WTC11 (cell line): ENCODE measurements at places on chromosomes 6 and 20.

DNA sequence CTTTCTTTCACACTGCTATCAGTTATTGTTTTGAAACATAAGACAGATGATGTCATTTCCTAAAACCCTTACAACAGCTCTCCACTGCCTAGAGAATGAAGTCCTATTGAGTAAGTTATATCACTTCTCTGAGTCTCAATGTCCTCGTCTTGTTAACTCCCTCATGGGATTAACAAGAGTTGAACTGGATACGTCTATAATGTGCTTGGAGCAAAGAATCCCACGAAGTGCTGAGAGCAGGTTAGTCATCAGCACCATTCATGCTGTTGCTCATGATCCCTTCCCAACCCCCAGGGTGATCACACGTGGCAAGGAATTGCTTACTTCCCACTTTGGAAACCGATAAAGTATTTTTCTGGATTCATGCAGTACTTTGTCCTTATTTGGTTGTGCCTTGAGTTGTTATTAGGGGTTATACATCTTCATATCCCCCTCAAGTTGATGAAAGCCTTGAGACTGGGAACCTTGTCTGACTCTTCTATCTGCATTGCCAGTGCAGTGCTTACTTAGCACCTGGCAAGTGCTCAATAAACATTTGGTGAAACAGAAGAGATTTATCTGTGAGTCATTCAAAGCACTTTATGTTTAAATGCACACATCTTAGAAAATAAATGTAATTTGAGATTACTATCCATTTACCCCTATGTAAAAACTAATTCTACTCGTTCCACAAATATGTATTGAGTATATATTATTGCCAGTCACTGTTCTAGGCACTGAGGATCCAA is 487.5 kb downstream of the EPM2A start:
- DNase-seq, result no peak

DNA sequence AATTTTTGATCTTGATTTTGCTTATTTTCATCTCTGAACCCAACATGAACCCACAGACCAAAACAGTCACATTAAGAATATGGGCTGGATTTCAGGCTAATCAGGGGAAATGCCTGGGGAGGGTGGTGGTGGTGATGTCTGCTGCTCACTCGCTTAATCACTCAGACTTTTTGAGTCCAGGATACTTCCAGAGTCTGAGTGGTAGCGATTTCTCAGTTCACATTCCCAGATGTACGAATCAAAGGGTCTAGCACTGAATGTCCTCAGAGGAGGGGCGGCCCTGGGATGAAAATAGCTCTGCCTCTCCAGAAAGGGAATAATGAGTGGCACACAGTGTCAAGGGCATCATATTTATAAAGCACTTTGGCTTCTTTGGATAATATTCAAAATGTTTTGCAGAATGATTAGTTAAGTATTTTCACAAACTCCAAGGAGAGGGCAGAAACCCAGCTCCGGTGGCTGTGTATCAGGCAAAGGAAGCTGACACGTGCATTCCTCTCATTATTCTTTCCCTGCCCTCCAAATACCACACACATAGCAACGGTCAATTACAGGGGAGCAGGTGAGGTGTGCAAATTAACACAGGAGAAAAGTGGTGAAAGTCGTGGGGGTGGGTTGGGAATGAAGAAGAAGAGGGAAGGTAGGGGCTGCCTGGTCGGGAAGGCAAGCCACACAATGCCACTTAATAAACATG is 345.2 kb upstream of the RSPO3 start:
- no peak for DNase-seq

DNA sequence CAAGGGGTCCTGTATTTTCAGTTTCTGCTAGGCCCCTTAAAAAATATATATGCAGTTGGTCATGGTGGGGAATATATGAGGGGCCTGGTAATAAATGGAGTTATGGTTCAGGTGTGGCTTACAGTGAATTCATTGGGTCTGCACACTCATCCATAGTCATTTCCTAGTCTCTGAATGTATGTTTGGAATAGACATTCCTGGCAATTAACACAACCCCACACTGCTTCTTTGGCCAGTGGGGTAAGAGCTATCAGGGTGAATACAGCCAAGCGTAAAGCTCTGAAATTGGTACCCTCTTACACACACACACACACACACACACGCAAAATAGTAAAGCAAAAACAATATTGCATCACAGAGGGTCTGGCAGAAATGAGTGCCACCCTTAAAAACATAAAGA is 56.5 kb downstream of the QRSL1 start:
- DNase-seq, result no peak

- peak; percentile 14 for DNase-seq
Observed at GRCh38 chr6:34149831-34150400, 4.0 kb upstream of the GRM4 start.

DNA sequence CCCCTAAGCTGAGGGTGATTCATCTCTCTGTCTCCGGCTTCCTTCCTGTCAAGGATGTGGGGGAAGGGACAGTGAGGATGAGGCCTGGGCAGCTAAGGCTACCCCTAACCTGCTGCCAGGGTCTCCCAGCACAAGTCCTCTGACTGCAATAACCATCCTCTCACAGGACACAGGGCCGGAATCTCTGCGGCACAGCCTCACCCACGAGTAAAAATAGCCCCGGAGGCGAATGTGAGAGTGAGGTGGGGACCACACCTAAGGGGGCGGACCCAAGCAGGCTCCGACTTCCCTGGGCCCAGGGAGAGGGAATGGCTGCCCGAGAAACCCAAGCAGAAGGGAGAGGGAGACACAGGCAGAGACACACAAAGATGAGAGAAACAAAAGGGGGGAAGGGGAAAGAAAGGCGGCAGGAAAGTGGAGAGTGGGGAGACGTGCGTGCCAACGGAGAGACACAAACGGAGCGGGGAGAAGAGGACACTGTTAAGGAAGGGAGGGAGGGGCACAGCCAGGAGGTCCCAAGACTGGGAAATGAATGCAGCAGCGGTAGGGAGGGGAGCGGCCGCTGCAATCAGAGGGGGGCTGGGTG is 1.4 kb downstream of the CLIC1 start:
- DNase-seq, result no peak

- DNase-seq, result peak; percentile 29
Observed at GRCh38 chr6:109791301-109791700, 100.2 kb downstream of the FIG4 start.

- no peak for DNase-seq
Observed at GRCh38 chr6:72219536-72219935, 333.2 kb downstream of the RIMS1 start.

DNA sequence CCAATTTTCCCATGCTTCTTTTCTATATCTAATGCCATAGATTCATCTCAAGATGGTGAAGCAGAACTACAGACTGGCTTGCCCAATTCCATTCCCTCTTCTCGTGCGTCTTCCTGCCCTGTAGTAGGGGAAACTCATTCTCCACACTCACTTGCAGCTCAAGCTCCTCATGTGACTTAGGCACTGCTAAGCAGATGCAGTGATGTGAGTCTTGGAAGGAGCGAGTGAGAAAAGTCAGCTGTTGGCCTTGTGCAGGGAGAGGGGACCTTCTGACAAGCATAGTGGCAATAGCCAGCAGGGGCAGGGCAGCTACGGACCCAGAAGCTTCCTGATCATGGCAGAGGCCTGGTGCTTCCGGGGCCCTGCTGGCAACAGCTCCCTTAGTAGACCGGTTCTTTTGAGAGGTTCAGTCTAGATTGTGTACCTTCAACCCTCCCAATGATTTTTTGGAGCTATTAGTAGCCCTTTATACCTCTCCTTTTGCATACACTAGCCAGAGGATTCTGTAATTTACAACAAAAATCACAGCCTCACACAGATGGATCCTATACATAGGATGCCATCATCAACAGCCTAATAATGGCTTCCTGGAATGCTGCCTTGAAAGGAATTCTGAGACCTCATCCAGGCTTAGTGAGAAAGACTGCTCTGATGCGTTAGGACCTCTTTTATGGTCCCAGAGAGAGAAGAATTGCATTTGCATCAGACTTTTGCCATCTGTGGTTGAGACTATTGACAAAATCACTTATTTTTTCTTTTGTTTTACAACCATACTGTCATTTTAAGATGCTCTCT is 121.5 kb upstream of the RIPOR2 start:
- no peak for DNase-seq

DNA sequence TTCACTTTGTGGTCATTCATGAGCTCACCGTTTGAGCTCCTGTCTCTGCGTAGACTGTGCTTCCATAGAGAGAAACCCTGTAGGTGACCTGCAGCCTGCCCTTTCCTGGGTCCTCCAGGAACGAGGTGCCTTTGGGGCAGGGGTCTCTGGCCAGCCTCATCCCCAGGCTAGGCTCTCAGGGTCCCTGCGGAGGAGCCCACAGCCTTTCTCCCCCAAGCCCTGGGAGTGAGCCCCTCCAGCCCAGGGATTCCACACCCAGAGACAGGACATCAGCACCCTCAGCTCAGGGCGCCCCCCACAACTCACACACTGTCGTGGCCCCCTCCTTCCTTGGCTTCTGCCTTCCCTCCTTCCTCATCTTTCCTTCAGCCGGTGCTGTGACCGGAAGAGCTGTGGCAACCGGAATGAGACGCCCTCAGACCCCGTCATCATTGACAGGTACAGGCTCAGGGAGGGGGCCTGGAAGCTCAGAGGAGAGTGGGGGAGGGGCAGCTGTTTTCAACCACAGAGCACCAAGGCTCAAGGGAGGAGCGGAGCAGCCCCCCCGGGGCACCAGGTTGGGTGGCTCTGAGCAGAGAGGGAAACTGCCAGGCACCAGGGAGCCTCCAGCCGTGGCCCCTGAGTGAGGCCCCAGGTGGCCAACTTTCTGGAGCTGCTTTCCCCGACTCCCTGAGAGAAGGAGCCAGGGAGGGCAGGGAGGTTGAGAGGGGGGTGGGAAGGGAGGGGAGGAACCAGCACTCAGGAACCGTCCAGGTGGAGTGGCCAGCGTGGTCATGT is 16.8 kb downstream of the EBF4 start:
- DNase-seq, result no peak

- no peak for DNase-seq
Observed at GRCh38 chr20:62812181-62812906, 4.5 kb upstream of the COL9A3 start.

DNA sequence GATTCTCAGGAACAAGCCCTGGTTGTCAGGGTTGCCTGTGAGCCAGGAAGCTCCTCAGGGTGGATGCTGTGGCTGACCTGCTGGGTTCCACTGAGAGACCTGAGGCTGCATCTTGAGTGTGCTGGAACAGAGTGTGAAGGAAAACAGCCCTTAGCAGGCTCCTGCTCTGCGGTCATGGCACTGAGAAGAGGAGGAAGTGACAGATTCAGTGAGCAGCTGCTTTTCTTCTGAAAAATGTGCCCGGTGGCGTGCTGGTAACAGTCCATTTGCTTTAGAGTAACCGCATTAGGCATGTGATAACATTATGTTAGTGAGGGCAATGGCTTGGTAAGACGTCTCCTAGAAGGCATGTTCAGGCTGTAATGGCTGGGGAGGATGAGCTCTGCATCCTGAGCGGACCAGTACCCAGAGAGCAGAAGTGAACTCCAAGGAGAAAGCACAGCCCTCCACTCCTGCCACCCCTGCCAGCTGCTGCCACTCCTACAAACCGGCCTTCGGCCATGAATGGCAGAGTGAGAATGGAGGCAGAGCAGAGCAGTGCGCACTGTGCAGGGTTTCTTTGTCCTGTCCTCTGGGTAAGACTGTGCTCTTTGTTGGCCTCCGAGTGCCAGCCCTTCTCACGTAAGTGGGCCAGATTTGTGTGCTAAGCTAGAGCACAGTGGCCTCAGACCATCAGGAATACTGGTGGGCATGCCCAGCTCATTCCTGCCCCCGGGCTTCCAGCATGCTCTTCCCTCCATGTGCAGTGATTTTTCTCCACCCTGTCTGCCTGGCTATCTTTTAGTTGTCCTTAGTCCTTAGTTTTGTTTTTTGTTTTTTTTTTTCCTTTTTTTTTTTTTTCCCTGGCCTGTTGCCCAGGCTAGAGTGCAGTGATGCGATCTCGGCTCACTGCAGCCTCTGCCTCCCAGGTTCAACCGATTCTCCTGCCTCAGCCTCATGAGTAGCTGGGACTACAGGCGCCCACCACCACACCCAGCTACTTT is 98.1 kb upstream of the VSTM2L start:
- DNase-seq, result no peak

DNA sequence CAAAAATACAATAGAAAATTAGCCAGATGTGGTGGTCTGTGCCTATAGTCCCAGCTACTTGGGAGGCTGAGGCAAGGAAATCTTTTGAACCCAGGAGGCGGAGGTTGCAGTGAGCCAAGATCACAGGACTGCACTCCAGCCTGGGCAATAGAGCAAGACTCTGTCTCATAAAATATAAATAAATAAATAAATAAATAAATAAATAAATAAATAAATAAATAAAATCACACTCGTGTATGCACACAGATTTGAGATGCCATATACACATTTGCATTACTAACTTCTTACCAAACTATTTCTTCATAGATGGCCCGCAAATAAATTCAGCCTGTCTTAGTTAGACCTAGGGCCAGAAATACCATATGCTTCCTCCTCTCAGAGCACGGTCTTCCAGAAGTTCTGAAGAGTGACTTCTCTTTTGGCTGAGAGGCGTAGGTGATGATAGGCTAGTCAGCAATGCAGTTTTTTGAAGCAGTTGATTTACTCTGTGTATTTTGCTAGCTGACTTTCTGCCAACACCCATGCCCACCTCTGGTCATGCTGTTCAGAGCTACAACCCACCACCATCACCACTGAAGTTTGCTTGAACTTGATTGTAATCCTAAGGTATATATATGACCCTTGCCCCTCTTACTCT is 150.1 kb downstream of the SASH1 start:
- DNase-seq, result no peak

DNA sequence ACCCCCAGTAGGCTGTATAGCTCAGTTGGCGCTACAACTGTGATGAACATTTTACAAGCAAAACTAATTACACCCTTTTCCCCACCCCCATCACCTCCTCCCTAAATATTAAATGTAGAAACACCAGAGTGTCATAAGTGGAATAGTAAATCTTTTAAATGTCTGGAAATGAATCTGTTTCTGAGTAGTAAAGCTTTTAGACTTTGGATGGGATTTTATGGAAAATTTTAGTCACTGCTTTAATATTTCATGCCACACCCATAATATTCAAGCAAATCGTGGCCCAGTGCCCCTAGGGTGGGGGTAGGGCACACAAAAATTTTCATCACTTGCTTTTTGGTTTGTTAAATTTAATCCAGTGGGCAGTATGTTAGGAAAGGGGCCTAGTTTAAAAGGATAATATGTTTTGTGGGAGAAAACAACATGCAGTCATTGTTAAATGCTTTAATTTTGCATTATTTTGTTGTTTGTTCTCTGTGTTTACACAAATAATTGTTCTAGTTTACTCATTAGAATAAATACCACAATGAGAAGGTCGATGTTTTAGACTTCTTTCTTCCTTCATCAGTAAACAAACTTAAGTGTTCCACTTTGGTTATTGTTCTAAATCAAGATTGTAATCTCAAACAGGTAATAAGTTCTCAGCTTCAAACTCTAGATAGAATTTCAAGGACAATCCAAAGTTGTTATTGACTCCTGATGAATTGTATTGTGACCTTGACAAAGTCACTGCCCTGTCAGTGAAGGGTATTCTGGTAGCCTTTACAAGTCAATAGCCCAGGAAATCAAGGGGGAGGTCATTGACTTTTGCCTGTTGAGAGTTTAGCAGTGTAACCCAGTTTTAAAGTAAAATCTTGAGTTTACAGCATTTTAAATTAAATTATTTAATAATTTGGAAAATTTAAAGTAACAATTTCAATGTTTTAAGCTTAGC is 79.2 kb downstream of the CBFA2T2 start:
- no peak for DNase-seq

GRCh38 chr6:99216959-99217358 is 132.5 kb downstream of the FAXC start:
- peak; percentile 31 for DNase-seq

GRCh38 chr20:18504479-18505060 is 3.2 kb upstream of the SEC23B start:
- DNase-seq, result peak; percentile 12

- peak; percentile 80 for DNase-seq
Observed at GRCh38 chr6:30325150-30325872, 1.4 kb upstream of the TRIM39 start.

GRCh38 chr6:36686668-36687513 is 8.4 kb downstream of the CDKN1A start:
- no peak for DNase-seq
